ENCODE measurements at places on chromosomes 16 and 17. TPM values are rescaled to one million over a fixed set of nuclear protein-coding genes. Genes with fewer than 3 reads are reported as not detected.

CRISPLD2 gene
- 3.0 TPM for total RNA-seq

ALOX12 gene
- total RNA-seq, result not detected

CACNA1G gene
- total RNA-seq, result 3.4 TPM

ERN2 gene
- total RNA-seq, result not detected

ABI3 gene
- not detected for total RNA-seq

HOXB5 gene
- 1.5 TPM for total RNA-seq

QPRT gene
- 0.53 TPM for total RNA-seq

ARHGAP44 gene
- total RNA-seq, result 2.4 TPM

MYH10 gene
- 21.3 TPM for total RNA-seq

ADAP2 gene
- total RNA-seq, result 4.1 TPM

TBC1D3G gene
- not detected for total RNA-seq

FGF11 gene
- 1.0 TPM for total RNA-seq

CD7 gene
- total RNA-seq, result 0.17 TPM

MPV17L gene
- total RNA-seq, result 4.7 TPM

PPP1R27 gene
- total RNA-seq, result not detected

IRF8 gene
- total RNA-seq, result 0.59 TPM

IGFALS gene
- total RNA-seq, result 0.21 TPM

TEKT3 gene
- not detected for total RNA-seq

KRT33A gene
- total RNA-seq, result not detected

HCRT gene
- not detected for total RNA-seq

PRSS27 gene
- 0.82 TPM for total RNA-seq

CA5A gene
- total RNA-seq, result not detected

CDK5R1 gene
- total RNA-seq, result 5.7 TPM

CENPT gene
- 26.6 TPM for total RNA-seq

CCDC154 gene
- 0.20 TPM for total RNA-seq

Measured in A549 treated with Hydrocortisone at 1 μM for 4 hours (cell line).